Smooth muscle cell of the brain vasculature (primary cell): ENCODE measurements at places on chromosomes 2 and 18.

- DNase-seq = no peak
Observed at GRCh38 chr2:170323743-170324142, 145.8 kb downstream of the MYO3B start.

DNA sequence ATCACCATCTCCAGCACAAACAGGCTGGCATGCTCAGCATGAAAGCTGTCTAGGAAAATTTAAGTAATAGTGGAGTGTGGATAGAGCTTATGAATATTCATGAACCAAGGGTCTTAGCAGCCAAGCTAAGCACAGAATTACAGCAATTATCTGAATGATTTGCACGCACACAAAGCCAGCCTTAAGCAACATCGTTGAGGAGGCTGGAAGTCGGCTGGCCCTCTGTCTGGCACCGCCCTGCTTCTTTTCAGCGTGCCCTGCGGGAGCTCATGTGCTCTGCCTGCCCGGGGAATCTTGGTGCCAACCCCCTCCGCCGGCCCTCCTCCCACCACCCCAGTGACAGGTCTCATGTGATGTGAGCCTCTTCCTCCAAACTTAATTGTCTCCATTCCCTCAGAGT is 540.1 kb downstream of the CMPK2 start:
- no peak for DNase-seq

- no peak for DNase-seq
Observed at GRCh38 chr18:8052237-8052701, 485.2 kb downstream of the PTPRM start.

- no peak for DNase-seq
Observed at GRCh38 chr2:224162122-224162521, 123.0 kb upstream of the SERPINE2 start.

DNA sequence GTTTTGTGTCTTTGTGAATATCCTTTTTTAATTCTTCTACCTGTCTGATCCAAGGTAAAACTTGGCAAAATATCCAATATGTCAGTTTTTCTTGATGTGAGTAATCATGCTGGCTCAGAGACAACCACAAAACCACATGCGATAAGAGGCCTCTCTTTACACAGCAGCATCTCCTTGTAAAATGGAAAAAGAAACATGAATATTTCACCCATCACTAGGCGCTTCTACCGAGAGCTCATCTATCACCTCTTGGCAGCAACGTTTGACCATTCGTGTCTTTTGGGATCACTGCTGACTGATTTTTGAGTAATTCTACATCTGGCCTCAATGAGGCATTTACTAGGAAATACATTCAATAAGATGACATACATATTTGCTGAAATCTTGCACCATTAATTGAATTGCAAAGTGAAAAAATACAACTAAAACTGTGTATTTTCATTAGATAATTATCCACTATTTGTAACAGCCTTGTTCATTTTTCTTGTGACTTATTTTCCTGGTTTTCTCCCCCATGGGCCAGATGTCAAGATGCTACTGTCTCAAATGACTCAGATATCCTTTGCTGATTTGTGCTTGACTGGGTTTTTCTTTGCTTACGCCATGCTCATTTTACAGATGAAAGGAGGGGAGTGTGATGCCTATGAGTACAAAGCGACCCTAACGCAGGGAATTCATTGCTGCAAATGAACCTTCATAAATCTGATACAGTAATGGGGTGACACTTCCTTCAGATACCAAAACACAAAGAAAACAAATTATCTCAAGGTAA is 467.5 kb downstream of the FBXO15 start:
- DNase-seq = no peak

DNA sequence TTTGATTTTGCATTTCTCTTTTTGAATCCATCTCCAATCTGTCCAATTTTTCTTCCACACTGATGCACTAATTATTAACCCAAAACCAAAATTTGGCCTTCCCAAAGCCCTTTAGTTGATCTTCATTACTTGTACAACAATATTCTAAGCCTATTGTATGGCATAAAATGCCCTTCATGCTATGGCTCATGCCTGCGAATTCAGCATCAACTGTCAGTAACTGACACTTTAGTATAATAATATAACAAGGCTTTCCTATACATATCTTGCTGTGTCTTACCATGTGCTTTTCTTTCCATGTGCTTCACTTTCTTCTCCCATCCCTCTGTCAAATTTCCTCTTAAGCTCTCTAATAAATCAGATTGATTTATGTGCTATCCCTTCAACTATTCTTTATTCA is 154.0 kb upstream of the TFPI start:
- no peak for DNase-seq

DNA sequence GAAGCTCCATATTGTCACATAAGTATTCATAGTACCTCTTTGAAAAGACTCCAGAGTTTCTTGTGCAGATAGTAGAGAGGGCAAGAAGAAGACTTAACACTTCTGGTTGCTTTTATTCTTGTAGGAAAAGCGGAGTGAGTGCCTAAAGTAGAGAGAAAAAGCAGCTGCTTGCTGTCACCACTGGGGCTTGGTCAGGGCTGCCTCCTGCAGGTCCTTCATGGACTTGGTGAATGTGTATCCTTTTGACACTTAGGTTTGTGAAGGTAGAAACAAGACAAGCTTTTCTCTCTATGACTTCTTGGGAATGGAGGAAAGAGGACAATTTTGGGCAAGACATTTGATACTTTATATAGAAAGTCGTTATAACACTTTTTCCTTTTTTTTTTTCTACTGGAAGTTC is 312.8 kb upstream of the FANCL start:
- DNase-seq = no peak

GRCh38 chr18:44862112-44862511 is 181.4 kb downstream of the SETBP1 start:
- no peak for DNase-seq

GRCh38 chr2:15782009-15782751 is 158.2 kb upstream of the MYCN start:
- DNase-seq = no peak

DNA sequence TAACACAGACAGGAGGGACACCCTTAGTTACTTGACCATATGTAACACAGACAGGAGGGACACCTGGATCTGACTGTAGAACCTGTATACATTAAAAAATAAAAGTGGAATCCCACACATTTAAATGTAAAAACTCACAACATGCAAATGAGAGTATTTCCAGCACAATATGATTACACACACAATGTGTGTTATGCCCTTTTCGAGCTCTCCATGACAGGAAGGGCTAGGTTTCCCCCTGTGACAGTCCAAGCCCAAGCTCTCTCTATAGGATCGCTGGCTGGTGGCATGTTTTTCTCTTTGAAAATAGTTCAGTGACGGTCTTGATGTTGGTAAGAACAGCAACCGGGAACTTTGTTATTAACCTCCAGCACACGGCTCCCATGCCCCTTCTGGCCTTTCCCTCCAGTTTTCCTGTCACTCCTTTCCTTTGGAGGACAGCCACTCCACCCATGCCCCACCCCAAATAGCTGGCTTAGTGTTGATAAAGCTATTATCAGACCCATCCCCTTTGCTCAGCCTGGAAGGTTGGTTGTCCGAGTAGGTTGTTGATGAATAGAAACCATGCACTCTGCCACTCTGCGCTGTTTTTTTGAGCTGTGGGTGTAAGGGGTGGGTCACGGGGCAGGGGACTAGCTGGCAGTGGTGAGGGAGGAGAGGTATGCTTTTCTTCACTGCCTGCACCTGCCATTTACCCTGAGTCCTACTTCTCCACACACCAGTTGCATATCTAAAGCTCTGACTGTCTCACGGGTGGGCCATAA is 2.7 kb downstream of the RASGRP3 start:
- no peak for DNase-seq

DNA sequence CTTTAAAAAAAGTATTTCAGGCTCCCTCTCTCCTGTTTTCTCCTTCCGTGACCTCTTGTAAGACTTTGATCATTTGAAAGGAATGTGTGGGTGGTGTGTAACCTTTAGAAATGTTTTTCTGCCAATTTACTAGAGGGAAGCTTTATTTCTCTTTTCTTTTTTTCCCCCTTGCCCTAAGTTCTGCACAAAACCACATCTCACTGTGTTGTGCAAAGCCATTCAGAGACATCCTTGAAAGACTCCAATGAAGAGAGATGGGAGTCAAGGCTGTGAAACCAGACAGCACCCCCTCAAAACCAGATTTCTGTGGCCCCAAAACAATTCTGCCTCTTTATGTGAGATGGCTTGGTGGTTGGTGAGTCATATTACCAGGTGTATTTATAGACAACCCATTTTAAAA is 184.6 kb upstream of the ERBB4 start:
- DNase-seq = no peak

GRCh38 chr2:232365621-232366321 is 12.8 kb upstream of the ALPP start:
- no peak for DNase-seq

DNA sequence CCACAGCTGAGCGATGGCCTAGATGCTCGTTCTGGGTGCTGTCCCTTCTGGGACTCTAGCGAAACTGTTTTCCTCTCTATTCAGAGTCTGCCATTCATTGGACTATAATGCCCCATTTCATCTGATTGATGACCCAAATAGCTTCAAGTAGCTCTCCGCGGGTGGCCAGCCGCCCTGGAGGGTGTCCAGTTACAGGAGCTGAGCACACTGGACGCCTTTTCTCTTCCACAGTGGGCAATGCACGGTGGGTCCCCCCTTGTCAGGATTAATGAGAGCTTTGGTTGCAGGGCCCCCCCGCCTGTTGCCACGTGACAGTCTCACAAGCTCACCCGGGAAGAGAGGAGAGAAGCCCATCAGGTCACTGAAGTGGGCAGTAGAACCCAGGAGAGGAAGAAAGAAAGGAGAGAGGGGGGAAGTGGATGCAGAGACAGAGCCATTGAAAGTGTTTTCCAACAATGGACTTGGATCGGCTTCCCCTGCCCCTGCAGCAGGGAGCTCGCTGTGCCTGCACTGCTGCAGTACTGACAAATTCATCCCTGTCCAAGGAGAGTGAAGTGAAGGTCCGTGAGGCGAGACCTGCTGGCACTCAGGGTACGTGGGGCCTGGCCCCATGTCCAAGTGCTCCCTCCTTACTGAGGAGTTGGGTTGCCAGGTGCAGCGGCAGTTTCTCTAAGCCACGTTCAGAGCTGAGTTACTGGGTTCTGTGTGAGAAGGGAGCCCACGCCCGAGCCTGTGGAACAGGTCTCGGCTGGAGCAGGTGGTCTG is 44.8 kb downstream of the DIPK1C start:
- no peak for DNase-seq

GRCh38 chr2:204669382-204669781 is 124.1 kb downstream of the PARD3B start:
- no peak for DNase-seq

- no peak for DNase-seq
Observed at GRCh38 chr2:191247381-191248057, 2.3 kb downstream of the MYO1B start.

- DNase-seq = no peak
Observed at GRCh38 chr2:72325592-72326422, 178.1 kb upstream of the CYP26B1 start.

DNA sequence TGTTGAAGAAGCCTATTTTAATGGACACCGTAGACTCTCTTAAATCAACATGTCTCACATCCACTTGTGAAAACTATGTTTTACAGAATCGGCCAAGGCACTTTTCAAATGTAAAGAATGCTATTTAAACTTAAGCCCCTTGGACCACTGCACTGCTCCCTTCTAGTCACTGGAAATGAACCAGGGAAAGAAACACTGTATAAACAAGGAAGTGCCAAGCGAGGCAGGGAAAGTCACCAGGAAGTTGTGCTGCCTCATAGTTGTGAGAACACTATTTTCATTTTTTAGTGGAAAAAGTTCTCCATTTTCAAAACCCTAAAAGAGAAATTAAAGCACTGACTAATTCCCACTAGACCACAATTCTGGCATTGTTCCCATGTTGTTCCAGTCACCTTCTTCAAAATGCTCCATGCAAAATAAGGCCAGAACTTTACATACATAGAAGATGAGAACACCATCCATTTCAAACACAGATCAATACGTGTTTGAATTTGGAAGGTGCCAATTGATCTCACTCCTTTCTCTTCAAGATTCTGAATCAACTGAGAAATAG is 13.5 kb downstream of the CCDC141 start:
- no peak for DNase-seq

DNA sequence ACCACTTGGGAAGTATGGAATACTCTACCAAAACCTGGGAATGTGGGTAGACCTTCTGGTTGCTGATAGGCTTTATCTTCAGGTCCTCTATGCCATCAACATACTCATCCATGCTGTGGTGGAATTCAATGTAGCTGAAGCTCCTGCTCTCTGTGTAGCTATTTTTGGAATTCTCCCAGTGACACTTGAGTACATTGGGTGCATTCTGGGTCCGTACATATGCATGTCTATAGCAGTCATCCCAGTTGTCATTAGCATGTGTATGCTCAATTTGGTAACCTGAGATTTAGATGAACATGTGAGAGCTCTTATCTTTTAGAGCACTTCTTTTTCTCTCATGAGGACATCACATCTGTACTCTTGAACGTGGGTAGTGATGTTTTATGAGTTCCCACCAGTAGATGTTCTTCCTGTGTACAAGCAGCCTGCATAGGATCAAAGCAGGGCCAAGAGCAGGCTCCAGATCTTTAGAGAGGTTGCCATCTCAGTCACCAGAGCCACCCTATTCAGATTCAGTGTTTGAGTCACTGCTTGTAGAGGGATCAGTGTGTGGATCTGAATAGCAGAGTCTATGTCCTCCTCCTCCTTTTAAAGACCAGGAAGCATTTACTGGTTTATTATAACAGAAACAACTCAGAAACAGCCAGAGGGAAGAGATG is 65.9 kb downstream of the MGAT5 start:
- DNase-seq = no peak

- no peak for DNase-seq
Observed at GRCh38 chr2:58767828-58768714, 526.9 kb upstream of the FANCL start.

DNA sequence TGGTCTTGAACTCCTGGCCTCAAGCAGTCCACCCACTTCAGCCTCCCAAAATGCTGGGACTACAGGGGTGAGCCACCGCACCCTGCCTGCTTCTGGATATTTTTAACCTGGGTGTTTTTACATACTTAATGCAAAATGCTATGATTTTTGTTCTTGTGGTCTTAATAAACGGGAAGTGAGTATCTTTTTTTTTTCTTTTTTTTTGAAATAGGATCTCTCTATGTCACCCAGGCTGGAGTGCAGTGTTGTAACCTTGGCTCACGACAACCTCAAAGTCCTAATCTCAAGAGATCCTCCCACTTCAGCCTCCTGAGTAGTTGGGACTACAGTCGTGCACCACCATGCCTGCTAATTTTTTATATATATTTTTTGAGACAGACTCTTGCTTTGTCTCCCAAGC is 19.2 kb upstream of the ASXL2 start:
- no peak for DNase-seq

- DNase-seq = no peak
Observed at GRCh38 chr2:81002906-81003305, 698.4 kb upstream of the LRRTM1 start.

- no peak for DNase-seq
Observed at GRCh38 chr2:149027590-149028250, 10.8 kb upstream of the LYPD6B start.

GRCh38 chr2:225768741-225769140 is 369.2 kb downstream of the NYAP2 start:
- DNase-seq = no peak

GRCh38 chr2:4964579-4964978 is 727.6 kb upstream of the SOX11 start:
- no peak for DNase-seq

DNA sequence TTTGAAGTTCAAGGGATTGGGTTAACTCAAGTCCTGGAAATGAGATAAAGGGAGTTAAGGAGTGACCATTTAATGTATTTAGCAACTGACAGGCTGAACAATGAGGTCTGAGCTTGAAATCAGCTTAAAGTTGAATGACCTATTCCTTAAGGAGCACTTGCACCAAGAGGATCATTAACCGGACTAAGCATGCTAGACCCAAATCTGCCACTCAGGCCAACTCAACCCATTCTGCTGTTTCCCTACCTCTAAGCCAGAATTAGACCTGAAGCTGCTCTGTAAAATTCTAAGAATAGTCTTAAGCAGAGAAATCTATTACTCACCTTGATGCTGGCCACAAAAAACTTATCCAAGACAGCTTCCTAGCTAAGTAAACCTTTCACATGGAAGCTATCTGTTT is 59.8 kb downstream of the SPRED2 start:
- DNase-seq = no peak
